ENCODE measurements at places on chromosomes 12 and 14.

GRCh38 chr14:30002859-30003258 lies 75.2 kb upstream of the PRKD1 start:
- no peak for DNase-seq

GRCh38 chr14:84253326-84253725 lies 1276.6 kb upstream of the FLRT2 start:
- no peak for DNase-seq

DNA sequence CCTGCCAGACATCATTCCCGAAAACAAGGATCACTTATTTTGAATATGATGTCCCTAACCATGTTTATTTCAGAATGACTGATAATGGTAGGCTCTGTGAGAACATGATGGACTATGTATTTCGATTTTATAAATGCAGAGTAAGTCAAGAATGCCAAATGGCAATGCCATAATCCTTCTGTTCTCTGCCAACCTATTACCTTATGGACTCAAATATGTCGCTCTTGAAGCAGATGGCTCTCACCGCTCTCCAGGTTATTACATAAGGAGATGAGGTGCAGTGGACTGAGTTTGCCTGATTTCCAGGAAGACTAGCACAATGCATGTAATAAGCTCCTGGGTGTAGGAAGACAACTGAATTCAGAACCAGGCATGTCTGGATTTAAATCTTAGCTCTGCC lies 227.2 kb downstream of the BTG1 start:
- DNase-seq, result no peak

- DNase-seq, result no peak
These were observed 149.2 kb upstream of the BTG1 start for GRCh38 chr12:92294676-92295440.

Measured in bone marrow (tissue), 2 donors.